ENCODE measurements at places on chromosomes 2 and 18.

GRCh38 chr18:14117606-14118005 lies 14.6 kb downstream of the ZNF519 start:
- no peak for DNase-seq

- no peak for DNase-seq
Observed at GRCh38 chr2:38505779-38506178, 96.9 kb downstream of the HNRNPLL start.

DNA sequence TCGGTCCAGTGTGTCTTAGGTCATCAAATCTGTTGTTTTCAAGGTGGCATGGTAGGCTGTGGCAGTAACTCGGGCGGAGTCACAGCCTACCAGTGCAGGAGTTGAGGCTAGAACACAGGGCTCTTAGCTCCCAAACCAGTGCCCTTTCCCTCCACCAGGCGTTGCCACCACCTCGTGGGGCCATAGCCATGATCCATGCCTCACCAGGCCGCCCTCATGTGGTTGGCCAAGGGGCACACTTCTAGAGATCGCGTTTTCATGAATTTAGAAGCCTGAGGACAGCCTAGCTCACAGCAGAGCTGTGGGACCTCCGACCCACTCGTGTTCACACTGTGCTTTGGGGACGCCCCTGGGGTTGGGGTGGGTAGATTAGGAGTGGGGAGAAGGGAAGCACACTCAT lies 10.6 kb downstream of the SEC11C start:
- DNase-seq: no peak

GRCh38 chr2:236663287-236664101 lies 93.9 kb downstream of the ACKR3 start:
- no peak for DNase-seq

DNA sequence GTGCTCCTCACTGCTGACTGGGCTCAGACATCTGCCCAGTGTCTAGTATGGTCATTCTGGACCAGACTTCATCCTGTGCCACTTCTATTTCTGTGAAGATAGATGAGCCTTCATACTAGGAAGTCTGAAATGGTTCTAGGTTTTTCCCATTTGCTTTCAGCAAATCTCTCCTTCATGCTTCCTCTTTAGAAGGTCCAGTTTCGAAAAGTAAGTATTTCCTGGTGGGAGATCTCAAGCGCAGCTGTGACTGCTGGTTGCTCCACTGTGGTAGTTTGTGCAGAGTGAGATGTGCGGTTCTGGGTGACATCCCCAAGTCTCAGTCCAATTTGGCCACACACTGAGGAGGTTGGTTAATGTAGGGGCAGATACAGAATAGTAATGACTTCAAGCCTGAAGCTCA lies 14.4 kb downstream of the IL36B start:
- DNase-seq: no peak

DNA sequence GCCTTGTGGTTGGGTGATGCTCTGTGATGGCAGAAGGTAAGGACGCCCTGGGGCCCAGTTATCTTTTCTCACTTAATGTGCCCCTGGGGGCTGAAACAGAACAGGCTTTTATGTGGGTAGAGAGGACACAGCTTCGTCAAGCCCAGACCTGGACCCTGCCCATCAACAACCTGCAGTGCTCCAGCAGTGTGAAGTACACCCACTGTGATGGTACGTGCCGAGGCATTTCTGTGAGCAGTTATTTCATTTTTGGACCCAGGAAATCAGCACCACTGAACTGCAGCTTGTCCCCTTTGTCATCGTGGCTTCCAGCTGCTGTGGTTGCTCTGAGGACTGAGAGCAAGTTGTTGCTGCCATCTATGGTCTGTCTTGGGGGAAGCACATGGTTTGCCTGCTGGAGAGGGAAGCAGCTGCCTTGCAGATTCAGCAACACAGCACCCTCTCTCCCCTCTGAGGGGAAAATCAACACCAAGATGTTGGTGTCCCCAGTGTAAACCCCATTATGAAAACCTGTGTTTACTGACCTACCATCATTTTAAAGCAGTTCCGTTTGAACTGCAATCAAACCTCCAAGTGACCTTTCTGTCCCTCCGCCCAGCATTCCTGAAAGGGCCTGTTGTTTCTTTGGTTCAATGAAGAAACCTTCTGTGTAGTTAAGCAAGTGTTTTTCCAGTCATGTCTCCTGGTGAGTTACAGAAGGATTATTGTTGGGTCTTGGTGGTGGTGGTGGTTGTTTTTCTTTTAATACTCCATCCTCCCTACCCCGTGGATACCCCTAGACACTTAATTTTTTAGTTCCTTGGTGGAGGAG lies 158.2 kb downstream of the MGAT5 start:
- DNase-seq: peak; percentile 31

DNA sequence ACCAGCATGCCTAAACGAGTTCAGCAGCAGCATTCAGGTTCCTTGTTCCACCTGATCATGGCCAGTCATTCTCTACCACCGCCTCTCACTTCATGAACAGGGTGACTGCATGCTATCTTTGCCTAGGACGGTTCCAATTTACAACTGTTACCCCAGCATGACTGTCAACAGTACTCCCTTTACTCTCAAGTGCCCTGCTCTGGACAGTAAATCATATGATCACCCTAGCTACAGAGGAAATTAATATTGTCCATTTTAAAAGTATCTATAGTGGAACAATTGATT lies 25.7 kb downstream of the MGAT4A start:
- DNase-seq: no peak

DNA sequence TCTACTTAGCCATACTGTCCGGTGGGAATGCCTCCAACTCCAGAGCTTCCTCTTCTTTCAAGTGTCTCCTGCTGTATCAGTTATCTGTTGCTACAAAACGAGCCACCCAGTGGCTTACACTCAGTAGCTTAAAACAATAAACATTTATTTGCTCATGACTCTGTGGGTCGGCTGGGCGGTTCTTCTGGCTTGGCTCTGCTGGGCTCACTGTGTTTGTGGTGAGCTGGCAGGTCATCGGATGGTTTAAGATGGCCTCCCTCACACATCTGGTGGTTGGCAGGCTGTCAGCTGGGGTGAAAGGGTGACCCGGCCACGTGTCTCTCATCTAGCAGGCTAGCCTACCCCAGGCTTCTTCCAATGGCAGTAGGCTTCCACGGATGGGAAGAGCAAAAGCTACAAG lies 122.4 kb upstream of the SLC1A4 start:
- no peak for DNase-seq

DNA sequence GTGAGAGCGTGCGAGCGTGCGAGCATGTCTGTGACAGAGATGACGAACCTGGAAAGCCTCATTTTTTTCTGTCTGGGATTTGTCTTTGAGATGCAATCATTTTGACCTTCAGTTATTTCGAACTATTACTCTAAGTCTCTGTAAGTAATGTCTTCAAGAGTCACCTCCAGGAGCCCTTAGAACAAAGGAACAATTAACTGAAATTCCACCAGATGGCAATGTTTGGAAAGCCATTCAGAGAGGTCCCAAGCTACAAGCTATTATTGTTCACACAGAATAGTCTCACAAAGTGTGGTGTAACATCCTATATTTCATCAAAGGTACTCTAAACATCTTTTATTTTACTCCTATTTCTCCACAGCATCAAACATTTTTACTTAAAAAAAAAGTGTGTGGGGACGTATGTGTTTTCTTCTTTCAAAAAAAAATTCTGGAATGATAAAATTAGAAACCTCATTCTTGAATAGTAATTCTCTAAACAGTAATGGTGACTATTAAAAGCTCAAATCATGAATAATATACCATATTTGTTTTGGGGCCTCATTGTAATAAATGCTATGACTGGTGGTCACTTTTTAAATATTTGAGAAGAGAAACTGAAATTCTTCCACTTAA lies 35.1 kb upstream of the MAPRE2 start:
- peak; percentile 75 for DNase-seq

GRCh38 chr2:138846216-138846821 lies 66.1 kb upstream of the NXPH2 start:
- DNase-seq: peak; percentile 36

GRCh38 chr2:16613539-16614011 lies 52.1 kb downstream of the CYRIA start:
- DNase-seq: peak; percentile 62

GRCh38 chr2:238803996-238804870 lies 43.7 kb upstream of the TWIST2 start:
- no peak for DNase-seq

DNA sequence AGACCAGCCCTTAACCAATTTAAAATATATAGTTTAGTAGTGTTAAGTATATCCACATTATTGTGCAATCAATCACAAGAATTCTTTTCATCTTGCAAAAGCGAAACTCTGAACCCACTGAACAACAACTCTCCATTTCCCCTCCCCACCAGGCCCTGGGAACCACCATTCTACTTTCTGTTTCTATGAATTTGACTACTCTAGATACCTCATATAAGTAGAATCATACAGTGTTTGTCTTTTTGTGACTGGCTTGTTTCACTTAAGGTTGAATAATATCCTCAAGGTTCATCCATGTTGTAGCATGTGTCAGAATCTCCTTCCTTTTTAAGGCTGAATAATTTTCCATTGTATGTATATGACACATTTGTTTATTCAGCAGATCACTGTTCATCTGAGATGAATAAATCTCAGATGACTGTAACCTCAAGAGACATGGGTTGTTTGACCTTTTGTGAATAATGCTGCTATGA lies 8.1 kb upstream of the SOS1 start:
- no peak for DNase-seq

DNA sequence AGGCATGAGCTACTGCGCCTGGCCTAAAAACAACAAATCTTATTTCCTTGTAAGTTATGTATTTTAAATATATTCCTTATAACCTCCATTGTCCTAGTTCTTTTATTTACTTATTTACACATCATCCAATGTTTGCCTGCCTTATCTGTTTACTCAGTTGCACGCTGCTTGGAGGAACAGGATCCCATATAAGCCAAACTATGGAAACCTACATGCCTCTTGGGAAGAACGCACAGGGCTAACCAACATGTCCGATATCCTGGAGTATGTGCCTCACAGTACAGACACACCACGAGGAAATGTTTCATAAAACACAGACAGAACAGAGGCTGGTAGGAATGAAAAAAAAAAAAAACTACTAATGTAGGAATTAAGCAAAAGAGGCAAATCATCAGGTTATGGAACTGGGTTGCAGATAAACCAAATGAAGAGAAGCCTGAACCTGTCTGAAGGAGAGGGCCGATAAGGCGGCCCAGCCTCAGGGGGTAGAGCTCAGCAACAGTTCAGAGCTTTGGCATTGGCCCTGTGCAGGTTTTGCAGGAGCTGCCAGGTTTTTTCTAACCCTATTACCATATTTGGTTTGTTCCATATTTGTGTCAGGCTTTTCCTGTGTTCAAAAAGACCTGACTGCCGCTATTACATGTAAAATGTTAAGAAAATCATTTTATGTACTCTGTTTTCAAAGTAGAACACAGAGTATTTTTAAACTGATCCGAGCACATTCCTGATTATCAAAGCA lies 19.9 kb upstream of the SP3 start:
- DNase-seq: peak; percentile 11

- peak; percentile 59 for DNase-seq
Observed at GRCh38 chr2:102753563-102754159, 8.2 kb upstream of the TMEM182 start.

- DNase-seq: no peak
Observed at GRCh38 chr2:113157897-113158753, 15.6 kb upstream of the PSD4 start.

DNA sequence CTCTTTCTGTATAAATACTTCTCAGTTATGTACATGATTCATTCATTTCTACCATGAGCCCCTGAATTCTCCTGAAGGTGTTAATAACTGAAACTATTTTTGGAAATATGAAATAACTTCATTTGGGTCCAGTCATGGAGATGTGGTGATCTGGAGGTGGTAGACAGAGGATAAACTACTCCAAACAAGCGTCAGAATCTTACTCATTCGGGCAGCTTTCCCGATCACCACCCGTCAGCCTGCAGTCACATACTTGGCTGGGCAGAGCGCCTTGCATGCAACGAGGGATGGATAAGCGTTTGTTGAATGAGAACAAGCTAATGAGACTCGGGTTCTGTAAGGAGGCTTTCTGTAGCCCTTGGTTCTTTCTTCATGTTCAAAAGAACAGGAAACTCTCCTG lies 222.7 kb downstream of the CD226 start:
- no peak for DNase-seq

DNA sequence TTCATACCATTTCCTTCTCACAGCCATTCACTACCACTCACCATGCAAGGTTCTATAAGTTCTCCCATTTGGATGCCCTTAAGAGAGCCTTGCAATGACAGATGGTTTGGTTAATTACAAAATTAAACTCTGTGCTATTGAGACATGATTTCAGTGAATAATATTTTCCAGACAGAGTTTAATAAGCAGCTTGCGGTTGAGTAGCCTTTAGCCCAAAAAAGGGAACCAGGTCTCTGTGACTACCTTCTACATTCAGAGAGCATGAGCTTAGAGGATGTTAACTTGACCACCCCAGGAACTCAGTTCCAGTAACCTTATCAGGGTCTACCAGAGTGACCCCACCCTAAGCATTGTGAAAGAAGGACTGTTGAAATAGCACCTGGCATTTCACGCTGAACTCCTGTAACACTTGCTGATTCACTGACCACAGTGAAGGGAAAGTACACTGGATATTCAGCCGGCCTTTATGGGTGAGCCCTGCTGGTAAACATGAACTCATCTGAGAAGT lies 1173.1 kb upstream of the ZEB2 start:
- DNase-seq: peak; percentile 94

GRCh38 chr2:149278872-149279264 lies 51.5 kb upstream of the LYPD6 start:
- no peak for DNase-seq

DNA sequence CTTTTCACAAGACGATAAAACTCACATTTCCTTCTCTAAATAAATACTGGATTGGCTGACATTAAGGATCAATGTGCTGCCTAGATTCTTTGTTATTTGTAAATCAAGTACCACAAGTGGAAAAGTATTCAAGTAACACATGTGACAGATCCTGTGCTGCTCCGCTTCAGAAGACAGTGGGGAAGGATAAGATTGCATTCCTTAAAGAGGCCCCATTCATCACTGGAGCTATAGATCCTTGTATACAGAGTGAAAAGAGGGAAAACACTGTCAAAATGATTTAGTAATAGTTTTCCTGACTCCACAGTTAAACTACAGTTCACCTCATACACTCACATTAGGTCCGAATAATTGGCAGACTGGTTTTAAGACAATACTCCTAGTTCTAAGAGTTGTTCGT lies 108.0 kb upstream of the CSRNP3 start:
- no peak for DNase-seq
